ENCODE measurements at places on chromosomes 13 and 19.
A peak's percentile ranks its signal among the peaks of the same experiment; 100 is the strongest.

- DNase-seq: no peak
Measured at GRCh38 chr13:90717451-90717936, 630.0 kb upstream of the MIR17HG start.

DNA sequence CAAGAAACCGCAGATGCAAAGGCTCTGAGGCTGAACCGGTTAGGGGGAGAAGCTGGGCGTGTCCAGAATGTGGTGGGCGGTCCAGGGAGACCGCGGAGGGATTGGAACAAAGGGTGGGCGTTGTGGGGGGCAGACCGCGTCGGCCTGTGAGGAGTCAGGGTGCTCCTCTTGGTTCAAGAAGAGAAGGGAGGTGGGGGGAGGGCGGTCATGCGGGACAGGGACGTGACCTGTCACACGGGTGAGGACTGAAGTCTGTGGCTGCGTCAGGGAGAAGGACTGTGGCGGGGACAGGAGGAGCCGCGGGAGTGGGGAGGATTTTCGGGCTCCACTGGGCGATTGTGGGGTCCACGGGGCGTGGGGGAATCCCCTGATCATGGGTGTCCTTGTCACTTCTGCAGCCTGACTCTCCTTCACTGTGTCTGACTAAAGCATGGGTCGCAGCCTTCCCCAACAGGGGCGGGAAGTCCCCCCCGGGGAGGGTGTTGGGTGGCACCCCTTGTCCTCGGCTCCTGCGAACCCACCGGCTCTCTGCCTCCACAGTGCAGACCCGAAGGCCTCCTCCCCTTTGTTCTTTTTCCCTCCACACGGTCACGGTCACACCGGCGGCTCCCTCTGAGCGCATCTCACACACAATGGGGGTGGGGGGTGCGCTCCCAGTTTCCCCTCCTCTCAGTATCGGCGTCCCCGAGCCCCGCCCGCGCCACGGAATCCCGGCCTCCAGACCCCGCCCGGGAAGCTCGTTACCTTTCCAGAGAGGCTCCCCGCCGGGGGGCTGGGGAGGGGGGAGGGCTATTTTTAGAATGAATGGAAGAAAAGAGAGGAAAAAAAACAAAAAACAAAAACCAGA lies 16.4 kb upstream of the KCNN1 start:
- DNase-seq: peak; percentile 41

DNA sequence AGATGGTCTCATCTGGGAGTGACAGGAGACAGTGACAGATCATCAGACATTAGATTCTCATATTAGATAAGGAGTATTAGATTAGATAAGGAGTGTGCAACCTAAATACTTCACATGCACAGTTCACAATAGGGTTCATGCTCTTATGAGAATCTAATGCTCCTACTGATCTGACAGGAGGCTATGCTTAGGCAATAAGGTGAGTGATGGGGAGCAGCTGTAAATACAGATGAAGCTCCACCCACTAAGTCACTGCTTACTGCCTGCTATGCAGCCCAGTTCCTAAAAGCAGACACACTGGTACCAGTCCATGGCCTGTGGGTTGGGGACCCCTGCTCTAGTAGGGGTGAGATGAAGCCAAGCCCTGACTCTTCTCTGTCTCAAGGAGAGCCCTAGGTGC lies 10.0 kb upstream of the IGFL3 start:
- DNase-seq: no peak

DNA sequence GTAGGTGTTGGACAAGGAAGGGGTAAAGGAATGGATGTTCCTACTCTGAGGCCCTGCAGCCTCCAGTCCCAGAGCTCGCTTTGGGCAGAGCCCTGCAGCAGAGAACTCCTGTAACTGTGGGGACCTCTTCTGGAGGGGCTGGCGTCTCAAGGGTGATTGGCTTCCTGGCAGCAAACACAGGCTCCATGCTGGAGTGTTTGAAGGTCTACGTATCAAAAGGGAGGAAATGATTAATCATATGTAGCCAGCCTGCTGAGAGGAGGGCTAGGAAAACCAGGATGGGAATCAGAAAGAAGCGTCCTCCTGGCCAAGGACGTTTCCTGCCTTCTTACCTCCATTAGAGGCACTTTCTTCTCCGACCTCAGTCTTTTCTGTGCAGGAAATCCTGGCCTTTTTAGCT lies 208.5 kb downstream of the TSHZ3 start:
- DNase-seq: no peak

DNA sequence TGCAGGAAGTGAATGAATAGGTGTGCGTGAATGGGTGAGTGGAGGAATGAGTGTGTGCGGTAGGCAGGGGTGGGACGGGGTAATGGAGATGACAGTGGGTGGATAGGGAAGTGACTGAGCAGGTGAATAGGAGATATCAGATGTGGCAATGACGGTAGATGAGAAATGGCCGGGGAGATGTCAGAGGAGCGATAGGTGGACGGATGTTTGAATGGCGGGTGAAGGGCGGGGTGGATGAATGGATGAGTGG lies 1.5 kb downstream of the TTC9B start:
- no peak for DNase-seq

DNA sequence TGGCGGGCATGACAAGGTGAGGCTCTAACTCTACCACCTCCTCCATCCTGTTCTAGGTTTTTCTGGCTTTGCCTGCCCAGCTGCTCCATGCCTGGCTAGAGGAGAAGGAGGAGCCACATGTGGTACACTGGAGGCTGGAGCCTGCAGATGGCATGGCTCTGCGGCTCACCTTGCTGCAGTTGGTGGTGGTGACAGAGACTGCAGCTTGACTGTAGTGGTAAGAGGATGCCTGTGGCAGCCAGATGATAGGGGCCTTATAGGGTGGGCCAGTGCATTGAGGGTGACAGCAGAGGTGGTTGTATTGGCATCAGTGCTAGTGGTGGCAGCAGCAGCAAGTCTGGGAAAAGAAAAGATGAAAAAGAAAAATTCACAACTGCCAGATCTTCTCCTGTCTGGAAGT lies 146.2 kb downstream of the TNFRSF19 start:
- DNase-seq: no peak

- no peak for DNase-seq
Measured at GRCh38 chr19:44627631-44628030, 14.3 kb downstream of the IGSF23 start.

DNA sequence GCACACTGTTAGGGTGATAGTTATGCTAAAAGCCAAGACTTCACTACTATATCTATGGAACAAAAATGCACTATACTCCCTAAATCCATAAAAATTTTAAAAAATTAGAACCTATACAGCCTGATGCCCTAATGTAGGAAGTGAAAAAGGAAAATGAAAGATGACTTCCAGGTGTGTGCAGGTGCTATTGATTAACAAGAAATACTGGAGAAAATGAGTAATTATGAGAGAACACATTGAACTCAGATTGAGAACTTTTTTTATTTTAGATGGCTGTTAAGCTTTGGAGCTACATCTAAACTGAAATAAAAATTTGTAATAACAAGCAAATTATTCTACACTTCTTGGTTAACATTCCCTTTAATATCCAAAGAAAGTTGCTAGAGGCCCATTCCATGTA lies 1015.7 kb downstream of the PCDH9 start:
- no peak for DNase-seq

DNA sequence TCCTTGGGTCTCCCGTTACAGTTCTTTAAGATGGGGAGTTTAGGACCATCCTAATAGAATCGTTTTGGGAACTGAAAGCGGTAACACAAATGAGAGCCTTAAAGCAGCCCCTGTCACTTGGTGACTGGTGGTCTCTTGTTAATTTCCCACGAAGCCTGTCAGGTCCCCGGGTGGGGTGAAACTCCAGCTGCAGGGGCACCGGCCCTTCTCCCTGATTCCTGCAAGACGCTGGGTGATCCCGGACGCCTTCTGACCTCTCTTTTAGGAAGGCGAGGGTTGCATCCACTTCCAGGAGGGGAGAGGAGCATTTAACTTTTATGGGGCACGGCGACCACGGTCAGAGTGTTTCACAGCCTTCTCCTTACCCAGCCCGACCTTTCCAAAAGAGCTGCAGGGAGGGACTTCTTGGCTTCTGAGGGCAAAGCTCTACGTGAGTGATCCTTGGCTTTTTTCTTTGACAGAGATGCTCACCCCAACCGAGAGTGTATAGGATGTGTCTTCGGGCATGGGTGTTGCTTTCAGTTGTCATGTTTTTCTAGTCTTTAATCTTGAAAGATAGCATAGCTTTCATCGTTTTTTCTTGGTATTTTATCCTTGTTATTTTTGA lies 688 bp downstream of the ZNF225 start:
- DNase-seq: no peak

DNA sequence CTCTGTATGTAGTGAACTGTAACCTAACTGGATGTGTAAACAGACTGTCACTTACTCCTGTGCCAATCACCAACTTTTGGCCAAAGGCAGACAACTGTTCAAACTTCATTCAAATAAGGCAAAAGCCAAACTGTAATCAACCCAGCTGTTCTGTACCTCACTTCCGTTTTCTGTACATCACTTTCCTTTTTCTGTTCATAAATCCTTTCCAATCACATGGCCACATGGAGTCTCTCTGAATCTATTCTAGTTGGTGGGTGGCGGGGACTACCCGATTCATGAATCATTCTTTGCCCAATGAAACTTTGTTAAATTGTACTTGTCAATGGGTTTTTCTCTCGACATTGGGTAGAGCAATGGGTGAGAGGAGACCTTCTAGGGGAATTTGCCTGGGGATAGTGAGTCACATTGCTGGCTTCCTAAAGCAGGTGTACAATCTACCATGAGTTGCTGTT lies 178.3 kb upstream of the RFC3 start:
- peak; percentile 31 for DNase-seq

DNA sequence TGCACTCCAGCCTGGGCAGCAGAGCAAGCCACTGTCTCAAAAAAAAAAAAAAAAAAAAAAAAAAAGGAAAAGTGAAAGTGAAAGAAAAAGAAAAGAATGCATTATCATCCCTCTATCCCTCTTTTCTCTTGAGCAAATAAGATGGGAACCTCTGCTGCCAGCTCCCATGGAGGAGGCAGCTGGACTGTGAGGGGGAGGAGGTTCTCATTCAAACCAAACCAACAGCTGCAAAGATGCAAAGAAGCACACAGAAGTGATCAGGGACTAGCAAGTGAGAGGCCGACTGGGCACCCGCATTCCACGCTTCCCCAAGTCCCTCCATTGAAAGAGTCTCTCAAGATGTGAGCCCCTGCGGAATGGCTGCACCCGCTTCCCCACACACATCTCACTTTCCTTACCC lies 63.5 kb downstream of the TSHZ3 start:
- no peak for DNase-seq

DNA sequence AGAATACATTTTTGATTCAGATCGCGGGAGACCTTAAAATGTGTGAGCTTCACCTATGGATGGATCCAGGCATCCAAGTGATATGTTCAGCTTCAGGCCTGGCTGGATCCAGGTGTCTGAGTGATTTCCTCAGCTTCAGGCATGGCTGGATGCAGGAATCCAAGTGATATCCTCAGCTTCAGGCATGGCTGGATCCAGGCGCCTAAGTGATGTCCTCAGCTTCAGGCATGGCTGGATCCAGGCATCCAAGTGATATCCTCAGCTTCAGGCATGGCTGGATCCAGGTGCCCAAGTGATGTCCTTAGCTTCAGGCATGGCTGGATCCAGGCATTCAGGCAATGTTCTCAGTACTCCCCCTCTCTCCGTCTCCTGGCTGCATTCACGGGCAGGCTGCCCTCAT lies 60.7 kb downstream of the KCNC3 start:
- DNase-seq: no peak

DNA sequence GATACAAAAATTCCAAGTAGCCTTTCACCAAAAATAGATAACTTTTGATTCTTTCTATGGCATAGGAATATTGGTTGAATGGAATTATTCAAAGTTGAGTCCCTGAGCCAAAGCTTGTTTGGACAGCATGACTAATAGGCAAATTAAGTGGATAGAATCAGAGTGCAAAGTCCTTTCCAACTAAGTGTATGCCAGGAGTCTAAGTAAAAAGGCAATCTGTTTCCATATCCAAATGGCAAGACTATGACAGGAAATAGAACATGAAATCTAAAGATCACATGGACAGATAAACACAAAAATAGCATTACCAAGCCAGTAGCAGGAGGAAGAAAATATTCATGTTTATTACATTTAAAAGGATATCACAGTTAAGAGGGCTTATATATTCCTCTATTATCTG lies 804.6 kb downstream of the SLITRK6 start:
- DNase-seq: no peak

DNA sequence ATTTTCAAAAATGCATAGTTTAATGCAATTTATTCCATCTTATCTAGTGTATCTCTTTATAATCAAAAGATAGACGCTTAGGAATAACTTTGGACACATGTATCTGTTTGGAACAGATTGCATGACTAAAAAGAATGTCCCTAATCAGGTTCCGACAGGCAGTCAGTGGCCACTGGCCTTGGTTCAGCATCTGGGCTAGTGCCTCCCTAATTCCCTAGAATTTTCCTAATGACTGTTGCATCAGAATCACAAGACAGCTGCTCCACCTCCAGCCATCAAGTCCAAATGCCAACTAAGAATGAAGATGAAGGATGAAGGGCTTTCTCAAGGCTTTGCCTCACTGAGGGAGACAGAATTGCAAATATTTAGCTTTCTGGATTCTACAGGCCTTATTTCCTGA lies 173.8 kb downstream of the EFNB2 start:
- DNase-seq: no peak

DNA sequence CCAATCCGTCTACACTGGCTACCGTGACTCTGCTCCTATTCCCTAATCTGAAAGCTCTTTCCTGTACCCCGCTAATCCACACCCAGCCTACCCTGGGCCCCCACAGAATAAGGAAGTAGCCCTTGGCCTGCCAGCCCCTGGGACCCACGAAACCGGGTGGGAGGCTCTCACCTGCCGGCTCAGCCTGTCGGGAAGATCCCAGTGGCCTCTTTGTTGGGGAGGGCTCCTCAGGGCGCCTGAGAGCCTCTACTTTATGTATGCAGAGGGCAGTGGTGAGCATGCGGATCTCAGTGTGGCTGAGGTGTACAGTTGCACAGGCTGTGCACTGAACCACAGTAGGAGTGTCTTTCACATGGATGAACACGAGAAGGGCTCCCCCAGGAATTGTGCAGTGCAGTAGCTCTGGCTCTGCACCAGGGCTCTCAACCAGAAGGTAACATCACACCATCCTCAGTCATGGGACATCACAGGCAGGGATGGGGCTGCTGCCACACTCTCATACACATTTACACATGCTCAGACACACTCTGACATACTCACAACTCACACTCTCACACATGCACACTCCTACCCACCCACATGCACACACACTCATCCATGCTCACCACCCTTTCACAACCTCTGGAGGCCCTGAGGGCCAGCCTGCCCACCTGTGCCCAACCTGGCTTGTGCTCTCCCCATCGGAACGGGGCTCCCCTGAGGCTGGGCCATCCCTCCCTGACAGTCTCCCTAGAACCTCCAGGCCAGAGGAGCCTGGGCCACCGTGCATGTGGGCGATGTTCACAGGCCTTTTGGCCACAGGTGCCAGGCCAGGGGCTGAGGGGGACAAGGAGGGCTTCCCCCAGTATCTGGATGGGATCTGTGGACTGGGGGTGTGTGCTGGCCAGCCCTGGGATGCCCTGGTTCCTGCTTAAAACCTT lies 135.0 kb downstream of the URI1 start:
- no peak for DNase-seq

- no peak for DNase-seq
Measured at GRCh38 chr13:35953537-35954206, 177.5 kb downstream of the DCLK1 start.

GRCh38 chr13:59780058-59780457 lies 383.7 kb downstream of the DIAPH3 start:
- DNase-seq: no peak

All from activated T-helper 9 cell treated with anti-CD3 and anti-CD28 coated beads, Interleukin-2, amount 50 U/mL, for 16 hours (primary cell).